Epithelial cell of esophagus (primary cell): ENCODE measurements at places on chromosomes 12 and 14.
A peak's percentile ranks its signal among the peaks of the same experiment; 100 is the strongest.

- DNase-seq, result no peak
Measured at GRCh38 chr12:55789171-55789570, 28.4 kb downstream of the SARNP start.

GRCh38 chr12:124179936-124180607 lies 114.8 kb upstream of the RFLNA start:
- peak; percentile 26 for DNase-seq

DNA sequence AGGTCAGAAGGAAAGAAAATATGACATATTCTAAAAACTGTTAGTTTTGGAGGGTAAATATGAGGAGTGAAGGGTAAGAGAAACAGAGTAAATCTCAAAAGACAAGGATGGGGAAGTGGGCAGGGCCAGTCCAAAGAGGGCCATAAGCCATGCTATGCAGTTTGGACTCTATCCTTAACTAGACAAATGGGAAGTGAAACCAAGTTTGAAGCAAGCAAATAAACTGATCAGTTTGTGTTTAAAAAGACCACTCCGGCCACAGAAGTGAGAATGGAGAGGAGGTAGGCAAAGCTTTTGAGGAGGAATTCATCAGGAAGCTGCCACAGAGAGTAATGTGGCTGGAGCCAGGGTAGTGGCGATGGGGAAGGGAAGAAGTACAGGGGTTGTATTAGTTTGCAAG lies 37.5 kb upstream of the DAAM1 start:
- no peak for DNase-seq

GRCh38 chr14:67942080-67942710 lies 122.6 kb downstream of the RAD51B start:
- DNase-seq, result no peak

GRCh38 chr14:81936902-81937301 lies 403.2 kb upstream of the SEL1L start:
- no peak for DNase-seq

- peak; percentile 69 for DNase-seq
Measured at GRCh38 chr14:89417465-89418225, 612 bp upstream of the FOXN3 start.

- DNase-seq, result no peak
Measured at GRCh38 chr14:68427550-68427890, 365.3 kb downstream of the ZFP36L1 start.

DNA sequence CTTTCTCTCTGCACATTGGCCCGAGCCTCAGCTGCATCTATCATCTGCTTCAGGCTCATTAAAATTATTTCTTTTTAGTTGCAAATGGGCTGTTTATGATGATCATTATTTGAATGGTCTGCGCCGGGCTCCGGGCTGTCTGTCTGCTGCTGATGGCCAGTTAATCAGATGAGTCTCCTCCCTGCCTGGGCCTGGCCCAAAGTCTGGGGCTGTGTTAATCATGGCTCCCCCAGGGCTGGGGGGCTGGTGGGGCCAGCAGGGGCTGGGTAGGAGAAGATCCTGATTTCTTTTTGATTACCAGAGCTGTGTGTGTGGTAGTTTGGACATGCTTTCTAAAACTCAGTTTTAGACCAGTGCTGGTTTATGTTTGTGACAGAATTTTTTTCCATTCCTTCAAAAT lies 159.1 kb downstream of the PHETA1 start:
- DNase-seq, result no peak
